ENCODE measurements at places on chromosomes 3 and 15.

DNA sequence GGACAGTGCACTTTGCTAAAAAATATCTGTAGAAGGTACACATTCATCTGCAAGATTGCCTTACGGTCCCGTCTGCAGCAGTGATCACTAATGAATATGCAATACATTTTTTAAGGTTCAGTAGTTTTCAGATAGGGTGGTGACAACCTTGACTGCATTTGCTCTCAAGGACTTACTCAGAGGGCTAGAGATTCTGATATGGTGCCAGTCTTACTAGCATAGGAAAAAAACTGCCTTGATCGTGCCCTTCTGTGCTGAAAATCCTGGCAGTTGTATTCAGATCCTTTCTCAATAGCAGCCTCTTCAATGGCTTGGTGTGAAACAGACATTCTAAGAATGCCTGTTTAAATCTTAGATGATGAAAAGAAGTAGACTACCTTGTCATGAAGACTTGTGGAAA is 411.9 kb upstream of the CCDC54 start:
- no peak for DNase-seq

DNA sequence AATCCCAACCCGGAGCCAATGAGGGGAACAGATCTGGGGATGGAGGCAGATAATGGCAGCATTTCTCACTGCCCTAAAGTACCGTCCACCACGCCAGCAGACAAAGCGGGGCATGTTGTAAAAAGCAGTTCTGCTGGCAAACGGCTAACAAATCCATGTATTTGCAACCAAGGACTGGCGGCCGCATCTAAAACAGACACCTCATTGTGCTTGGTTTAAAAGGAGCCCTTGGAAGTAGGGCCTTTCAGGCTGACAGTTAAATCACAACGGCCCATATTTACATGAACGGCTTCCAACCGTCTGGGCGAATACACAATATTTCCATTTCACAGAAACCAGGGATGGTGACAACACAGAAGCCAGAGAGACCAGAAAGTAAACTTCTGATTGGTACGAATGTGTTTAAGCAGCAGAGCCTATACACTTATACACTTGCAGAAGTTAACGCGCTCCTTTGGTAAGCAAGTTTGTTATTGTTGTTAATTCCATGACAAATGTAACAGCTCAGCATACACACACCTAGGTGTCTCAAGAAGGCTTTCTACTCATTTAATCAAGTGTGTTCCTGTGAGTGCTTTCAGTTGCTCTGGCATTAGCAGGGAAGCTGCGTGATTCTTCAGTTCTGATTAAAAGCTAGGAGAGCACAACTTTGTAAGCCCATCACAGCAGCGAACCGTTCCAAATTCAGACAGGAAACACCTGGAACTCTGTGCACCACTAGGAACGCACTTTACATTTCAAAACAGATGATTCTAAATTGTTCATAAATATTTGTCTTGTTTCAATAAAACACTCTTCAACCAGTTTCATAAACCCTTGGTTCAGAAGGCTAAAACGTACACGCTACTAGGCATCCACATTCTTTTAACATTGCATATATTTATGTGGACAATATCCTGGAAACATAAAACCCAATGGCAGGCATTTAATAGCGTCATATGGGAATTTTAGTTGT is 112.9 kb downstream of the PDZRN3 start:
- DNase-seq, result no peak

GRCh38 chr3:134242649-134243617 is 7.7 kb downstream of the RYK start:
- no peak for DNase-seq

DNA sequence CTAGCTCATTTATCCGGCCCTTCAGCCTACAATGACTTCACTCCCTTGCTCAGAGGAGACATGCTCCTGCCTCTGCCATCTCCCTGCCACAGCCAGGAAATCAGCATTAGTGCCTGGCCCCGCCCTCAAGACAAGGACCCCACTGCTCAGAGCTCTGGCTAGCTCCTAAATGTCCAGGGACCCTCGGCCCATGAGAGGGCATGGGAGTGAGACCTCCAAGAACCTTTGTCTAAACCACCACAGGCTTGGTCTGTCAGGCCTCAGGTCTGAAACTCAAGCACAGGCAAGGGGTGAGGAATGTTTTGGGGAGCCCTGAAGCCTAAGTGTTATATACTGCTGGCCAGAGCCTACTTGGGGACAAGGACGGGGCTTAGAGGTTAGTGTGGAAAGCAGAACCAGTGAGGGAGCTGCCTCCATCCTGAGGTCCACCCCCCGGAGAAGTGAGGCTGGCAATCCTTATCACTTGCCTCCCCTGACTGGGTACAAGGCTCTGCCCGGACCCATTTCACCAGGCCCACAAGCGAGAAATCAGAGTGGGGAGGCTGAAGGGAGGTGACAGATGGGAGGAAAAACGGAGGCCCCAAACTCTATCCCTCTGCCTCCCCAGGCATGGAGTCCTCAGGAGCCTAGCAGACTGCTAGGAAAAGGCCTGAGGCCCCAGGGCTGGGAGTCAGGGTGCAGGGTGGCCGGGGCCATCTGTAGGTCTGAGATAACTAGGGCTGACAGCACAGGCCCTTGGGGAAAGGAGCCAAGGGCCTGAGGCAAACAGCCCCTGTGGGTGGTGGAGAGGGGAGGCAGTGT is 18.8 kb downstream of the SHF start:
- no peak for DNase-seq

- DNase-seq, result no peak
Observed at GRCh38 chr3:56522374-56522773, 34.6 kb upstream of the CCDC66 start.

- DNase-seq, result no peak
Observed at GRCh38 chr15:31309893-31310606, 16.6 kb upstream of the KLF13 start.

GRCh38 chr3:113245761-113246161 is 34.4 kb downstream of the BOC start:
- no peak for DNase-seq

DNA sequence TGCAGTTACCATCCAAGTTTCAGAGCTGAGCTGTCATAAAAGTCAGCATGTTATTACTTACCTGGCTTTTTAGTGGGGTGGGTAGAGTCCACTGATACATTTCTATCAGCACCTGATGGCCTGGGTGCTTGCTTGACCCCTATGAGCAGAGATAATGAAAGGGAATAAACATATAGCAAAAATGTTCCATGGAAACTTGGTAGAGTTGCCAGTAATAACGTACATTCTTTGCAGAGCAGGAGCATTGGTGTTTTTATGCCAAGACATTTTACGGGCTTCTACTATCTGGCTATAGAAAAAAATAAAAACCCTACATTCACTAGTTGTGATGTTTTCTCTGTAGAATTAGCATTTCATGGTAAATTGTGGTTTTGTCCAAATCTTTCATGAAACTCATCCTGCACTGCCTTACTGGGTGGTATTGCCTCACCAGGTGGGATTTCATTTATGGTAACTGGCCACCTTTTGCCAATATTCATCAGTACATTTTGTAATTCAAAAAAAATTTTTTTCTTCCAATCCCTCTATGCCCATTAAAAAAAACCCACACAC is 70.9 kb downstream of the TFG start:
- DNase-seq, result no peak

GRCh38 chr3:72487946-72488737 is 360.1 kb downstream of the SHQ1 start:
- no peak for DNase-seq
